Bone marrow (tissue), 2 donors: ENCODE measurements at places on chromosomes 7 and 10.

DNA sequence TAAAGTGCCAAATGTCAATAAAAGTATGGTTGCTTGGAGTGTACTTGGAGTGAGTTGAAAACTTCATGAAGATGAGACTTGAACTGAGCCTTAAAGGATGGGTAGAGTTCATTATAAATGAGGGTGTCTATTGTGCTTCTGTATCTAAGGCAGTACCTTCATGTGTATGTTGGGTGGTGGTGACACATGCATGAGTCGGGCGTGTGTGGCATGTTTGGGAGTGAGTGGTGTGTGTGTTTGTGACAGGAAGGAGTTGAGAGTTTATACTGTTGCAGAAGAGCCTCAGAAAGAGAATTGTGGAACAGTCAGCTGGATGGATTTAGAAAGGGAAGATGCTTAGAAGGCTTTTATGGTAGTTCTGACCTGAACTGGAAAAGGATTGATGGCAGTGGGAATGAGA, 6.0 kb upstream of the ZRANB1 start:
- DNase-seq = no peak

GRCh38 chr7:151539088-151539671, 19.5 kb upstream of the RHEB start:
- no peak for DNase-seq

DNA sequence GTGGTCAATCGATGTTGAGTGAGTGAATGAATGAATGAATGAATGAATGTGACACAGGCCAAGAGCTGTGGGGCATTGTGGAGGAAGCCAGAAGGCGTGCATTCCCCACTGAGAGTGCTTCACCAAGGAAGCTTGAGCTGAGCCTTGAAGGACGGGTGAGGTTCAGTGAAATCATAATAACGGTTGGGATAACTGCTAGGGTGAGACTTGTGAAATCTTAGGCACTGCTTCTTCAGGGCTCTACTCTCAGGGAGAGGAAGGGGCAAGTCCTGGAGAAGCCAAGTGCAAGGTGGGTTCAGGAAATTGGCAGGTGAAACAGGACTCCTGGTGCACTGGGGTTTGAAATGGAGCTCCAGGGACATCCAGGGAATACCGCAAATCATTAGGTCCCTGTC, 23.7 kb upstream of the PRKAG2 start:
- no peak for DNase-seq

DNA sequence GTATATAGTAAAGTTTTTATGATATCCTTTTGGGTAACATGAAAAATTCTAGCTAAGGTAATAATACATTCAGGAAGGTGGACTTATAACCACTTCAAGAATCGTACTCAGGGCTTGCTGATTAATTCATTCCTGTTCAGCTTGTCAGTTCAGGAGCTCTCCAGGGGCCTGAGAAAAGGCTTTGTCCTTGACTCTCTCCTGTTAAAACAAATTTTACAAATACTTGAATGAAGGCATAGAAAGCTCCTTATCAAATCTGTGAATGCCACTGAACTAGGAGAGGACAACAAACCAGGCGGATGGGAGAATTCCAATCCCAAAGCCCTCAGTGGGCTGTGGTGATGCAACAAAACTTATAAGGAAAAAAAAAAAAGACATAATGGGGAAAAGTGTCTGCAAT, 354.5 kb upstream of the ZMIZ1 start:
- no peak for DNase-seq

GRCh38 chr7:36079446-36080025, 73.5 kb upstream of the EEPD1 start:
- no peak for DNase-seq

- no peak for DNase-seq
Observed at GRCh38 chr7:72404743-72405142, 7.4 kb downstream of the CALN1 start.

DNA sequence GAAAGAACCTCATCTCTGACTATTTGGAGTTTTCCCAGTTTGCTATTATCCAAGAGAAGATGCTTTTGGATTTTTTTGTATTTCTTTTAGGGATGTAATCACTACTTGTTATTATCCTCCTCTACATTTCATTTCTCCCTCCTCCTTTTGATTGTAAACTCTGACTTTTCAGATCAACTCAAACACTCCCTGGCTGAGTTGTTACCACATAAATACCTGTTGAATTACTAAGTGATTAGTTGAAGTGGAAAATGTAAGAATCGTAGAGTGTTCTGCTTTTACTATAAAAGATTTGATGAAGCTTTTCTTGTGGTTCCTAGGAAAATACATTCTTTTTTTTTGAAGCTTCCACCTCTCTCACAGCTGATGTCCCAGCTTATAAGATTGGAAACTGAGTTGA, 164.1 kb upstream of the C1GALT1 start:
- no peak for DNase-seq

GRCh38 chr10:92222603-92223262, 68.1 kb downstream of the CPEB3 start:
- DNase-seq = no peak

GRCh38 chr7:82234457-82235049, 209.0 kb downstream of the CACNA2D1 start:
- DNase-seq = no peak

GRCh38 chr7:134693256-134693655, 46.6 kb downstream of the BPGM start:
- DNase-seq = no peak

DNA sequence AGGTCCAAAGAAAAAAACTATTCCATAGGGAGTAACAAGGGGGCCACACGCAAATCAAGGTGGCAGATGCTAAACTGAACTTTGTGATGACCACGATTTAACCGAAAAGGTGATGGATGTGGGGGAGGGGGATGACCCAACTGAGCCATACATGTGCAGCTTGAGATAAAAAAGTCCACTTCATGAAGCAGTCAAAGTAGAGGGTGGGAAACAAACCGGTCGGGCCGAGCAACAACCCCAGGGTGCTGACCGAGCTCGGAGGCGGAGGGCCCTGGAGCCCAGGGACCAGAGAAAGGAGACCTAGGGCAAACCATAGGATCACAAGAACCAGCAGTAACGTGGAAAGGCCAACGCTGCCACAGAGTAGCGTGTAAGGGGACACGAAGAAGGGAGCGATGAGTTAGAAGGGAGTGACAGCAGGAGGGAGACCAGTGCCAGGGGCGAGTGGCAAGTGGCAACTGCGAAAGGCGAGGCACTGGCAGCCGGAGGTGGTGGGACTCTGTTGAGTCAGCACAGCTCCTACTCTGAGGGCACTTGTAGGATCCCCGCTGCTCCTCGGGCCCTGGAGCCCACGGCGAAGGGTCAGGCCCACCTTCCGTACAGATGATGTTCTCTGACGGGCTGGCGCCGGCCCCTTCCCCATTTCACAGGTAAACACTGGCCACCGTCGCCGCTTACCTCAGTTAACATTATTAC, 540 bp downstream of the SNX13 start:
- peak; percentile 73 for DNase-seq

DNA sequence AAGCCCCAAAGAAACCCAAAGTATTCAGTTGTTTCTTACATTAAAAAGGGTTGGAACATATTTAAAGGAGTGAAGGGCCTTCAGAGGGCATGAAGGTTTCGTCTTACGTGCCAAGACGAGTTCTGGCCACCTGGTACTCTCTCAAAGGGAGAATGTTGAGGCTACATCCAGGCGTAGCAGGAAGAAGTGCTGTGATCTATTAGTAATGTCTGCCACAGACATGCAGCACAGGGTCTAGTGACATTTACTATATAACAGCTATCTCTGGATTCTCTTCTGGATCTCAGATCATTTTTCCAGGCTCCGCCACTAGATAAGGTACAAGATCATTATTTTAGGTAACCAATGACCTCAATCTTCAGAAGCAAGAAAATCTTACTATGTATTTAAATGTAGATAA, 76.5 kb upstream of the ARID5B start:
- DNase-seq = no peak

GRCh38 chr10:22374489-22375126, 29.3 kb downstream of the SPAG6 start:
- no peak for DNase-seq

DNA sequence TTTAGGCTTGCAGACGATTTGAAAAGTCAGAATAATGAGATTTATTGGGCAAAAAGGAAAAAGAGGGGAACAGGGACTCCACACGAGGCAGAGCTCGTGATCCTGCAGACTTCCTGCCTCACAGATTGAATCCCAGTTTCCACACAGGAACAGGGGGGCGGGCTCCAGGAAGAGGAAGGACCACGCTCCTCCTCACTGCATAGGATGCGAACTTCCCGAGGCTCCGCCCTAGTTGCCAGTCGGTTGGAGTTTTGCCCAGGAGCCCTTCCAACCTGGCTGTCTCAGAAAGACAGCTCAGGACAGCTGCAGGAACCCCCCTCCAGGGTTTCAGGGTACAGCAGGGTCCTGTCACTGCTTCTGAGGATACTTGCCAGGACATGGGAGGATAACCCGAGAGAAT, 488.3 kb upstream of the ADARB2 start:
- no peak for DNase-seq

DNA sequence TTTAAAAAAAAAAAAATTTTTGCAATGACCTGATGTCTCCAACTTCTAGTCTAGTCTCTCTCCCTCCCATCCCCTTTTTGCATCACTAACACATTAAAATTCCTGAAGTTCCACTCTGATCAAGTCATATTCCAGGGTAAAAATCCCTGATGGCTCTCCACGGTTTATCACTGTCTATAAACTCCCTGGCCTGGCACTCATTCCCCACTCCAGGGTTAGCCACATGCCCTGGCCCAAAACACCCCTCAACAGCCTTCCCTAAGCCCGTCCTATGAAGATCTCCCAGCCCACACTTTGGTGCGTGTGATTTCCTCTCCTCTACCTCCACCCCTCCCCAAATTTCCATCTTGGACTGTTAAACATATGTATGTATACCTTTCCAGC, 125.4 kb downstream of the JAZF1 start:
- no peak for DNase-seq

DNA sequence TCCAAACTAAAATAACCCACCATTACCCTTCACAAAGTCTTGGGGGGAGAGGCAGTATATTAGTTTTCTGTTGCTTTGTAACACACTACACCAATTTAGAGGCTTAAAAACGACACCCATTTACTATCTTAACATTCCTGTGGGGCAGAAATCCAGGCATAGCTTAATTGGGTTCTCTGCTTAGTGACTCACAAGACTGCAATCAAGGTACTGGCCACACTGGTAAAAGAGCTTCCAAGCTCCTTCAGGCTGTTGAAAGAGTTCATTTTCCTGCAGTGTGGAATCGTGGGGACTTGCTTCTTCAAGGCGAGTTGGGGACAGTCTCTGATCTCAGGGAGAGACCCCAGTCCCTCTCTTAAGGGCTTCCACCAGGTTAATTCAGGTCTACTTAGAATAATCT, 139.1 kb downstream of the XPNPEP1 start:
- DNase-seq = no peak

DNA sequence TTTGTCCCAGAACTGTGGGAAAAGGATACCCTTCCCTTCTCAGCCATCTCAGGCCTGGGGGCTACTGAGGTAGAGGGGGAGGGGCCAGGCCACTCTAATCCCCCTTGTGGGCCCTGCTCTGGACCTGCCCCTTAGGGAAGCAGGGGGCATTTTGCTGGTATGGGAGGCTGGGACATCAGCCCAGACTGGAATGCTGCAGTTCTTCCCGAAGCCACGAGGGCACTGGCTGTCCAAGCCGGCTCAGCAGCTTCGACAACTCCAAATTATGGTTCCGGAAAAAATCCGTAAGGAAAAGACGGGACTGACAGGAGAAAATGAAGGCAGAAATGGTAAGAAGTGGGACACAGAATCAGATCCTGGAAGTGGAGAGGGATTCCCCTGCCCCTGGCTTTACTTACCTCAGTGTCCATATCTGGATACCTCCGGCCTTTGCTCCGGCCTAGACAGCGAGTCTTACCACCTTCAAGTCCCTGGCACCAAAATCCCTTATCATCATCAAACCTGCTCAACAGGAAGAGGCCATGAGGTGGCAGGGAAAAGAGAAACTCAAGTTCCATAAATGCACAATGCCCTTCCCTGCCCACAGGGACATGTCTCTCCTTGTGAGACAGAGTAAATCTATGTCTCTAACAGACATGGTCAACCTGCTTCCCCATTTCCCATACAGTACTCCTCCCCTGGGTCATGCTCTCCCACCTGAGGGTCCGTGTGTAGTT, 9.0 kb downstream of the NDST2 start:
- no peak for DNase-seq

DNA sequence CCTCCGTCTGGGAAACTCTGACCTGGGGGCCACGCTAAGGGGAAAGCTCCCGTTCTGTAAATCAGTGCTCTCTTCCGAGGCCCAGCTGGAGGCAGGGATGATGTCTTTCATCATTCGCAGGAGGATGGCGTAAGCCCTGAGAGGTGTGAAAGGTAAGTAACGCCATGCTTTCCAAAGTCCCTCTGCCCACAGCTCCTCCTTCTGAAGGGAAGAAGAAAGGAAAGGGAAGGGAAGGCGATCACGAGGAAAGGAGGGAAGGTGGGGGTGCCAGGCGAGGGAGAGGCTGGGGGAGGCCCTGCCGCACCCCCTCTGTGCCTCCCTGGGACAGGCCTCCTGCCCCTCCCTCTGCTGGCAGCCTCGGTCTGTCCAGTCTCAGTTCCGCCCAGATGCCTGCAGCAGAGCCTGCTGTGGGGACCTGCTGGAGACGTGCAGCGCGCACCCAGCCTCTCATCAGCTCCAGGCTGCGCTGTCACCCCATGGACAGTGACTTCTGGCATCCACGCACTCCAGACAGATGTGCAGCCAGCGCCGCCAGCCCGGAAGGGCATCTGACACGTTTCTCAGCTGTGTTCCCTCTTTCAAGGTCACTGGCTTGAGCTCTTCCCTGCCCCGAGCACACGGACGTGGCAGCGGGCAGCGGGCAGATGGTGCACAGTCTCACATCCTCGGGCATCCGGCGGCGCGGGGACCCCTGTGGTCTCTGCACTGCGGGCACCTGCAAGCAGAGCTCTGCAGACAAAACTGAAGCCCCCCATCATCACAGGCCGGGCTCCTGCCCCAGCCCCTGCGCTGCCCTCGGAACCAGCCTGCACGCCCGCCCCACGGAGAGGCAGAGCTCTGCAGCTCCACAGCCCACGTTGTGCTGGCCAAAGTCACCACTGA, 60.6 kb downstream of the INSIG1 start:
- DNase-seq = no peak

DNA sequence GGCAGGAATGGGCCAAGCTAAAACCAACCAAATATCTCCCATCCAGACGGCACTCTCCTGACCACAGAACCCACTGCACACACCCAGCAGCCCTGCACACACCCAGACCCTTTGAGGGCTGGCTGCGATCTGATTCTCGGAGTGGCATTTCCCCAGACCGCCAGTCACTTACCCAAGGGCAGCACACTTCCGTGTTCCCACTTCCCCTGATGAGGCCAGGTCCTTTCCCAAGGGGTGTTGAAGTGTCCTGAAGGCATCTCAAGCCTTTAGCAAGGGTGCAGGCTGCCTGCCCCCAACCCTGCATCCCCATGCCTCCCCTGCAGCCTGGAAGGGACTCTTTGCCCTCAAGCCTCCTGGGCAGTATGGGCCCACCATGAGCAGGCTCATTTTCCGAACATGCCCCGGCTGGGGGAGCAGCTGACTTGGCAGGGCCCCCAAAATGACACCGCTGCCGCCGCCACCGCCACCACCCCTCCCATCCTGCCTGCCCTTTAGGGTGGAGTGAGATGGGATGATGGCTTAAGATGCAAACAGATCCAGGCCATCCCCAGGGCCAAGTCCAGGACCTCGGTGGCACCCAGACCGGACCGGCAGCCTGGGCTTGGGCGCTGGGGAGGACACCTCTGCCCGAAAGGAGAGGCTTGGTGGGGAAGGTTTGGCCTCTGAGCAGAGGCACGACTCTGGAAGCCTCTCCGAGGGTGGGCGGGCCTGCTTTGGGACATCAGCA, 159.8 kb downstream of the NRF1 start:
- no peak for DNase-seq

- no peak for DNase-seq
Observed at GRCh38 chr10:18906636-18907035, 142.0 kb upstream of the MALRD1 start.
